Stimulated activated CD4-positive, alpha-beta T cell treated with anti-CD3 and anti-CD28 coated beads, Interleukin-4, amount 100 ng/mL, for 24 hours (primary cell): ENCODE measurements at places on chromosomes 1 and 21.

- no peak for DNase-seq
These were observed 8.7 kb downstream of the GNAT2 start for GRCh38 chr1:109610609-109611307.

- DNase-seq, result no peak
These were observed 19.1 kb downstream of the SLC25A33 start for GRCh38 chr1:9558271-9558945.

- no peak for DNase-seq
These were observed 30.0 kb downstream of the WNT3A start for GRCh38 chr1:228036701-228037231.

DNA sequence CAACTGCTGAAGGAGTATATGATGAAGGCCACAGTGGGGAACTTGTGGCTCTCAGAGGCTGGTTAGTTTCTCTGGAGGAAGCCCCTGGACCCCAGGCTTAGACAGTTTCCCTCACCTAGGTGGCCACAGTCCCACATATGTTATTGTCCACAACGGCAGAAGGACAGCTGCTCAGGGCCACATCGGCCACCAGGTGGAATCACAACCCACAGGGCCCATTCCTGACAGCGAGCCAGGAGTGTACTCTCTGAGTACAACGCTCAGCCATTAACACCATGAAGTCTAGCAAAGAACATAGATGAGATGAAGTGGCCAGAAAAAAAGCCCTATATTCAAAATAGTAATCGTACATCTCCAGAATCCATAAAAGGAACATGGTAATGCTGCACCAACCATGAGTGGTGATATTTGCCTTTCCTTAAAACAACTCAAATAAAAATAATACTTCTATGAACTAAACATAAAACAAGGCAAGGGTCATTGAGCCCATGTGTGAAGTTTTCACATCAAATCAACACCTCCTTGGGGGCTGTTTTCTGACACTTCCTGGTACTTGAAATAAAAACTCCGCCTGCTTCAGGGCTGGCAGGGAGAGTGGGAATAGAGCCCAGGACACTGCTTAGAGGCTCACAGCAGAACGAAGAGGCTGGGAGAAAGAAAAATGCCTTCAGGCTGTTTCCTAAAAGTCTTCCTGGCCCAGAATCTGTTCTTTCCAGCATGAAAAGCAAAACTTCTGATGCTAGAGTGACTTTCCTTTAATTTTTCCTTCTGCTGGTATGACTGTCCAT is 383.3 kb downstream of the HHAT start:
- no peak for DNase-seq
